ENCODE measurements at places on chromosomes 7 and 10. TPM values are rescaled to one million over a fixed set of nuclear protein-coding genes. Genes with fewer than 3 reads are reported as not detected.
A peak's percentile ranks its signal among the peaks of the same experiment; 100 is the strongest.

Gene SAMD8
- 28.7 TPM for total RNA-seq

Gene ZNF365
- total RNA-seq: 2.5 TPM

Gene PRKG1
- total RNA-seq: 18.3 TPM

Gene PRSS37
- total RNA-seq: not detected

Gene NRCAM
- total RNA-seq: 0.83 TPM

Gene KDM7A
- total RNA-seq: 2.3 TPM

Gene MOGAT3
- total RNA-seq: not detected

- H3K4me1 ChIP-seq: no peaks in the 10 kb centered on the region
- no peak overlapping the region for H3K4me3 ChIP-seq
- no peak overlapping the region for H3K27ac ChIP-seq
- no peaks in the 10 kb centered on the region for H3K36me3 ChIP-seq
- peaks cover 73% of the 10 kb centered on the region for H3K27me3 ChIP-seq
- DNase-seq: peak; percentile 44
Measured at GRCh38 chr10:101301111-101301731, 52.7 kb upstream of the BTRC start.

GRCh38 chr10:126262233-126262838, 125.9 kb downstream of the ADAM12 start:
- no peak for DNase-seq
- no peak overlapping the region for H3K4me3 ChIP-seq
- H3K27me3 ChIP-seq: no peaks in the 10 kb centered on the region

- H3K36me3 ChIP-seq: no peaks in the 10 kb centered on the region
- no peaks in the 10 kb centered on the region for H3K27me3 ChIP-seq
- no peak overlapping the region for H3K4me3 ChIP-seq
Measured at GRCh38 chr7:49333180-49333881, 409.0 kb downstream of the CDC14C start.

GRCh38 chr7:67637023-67637358, 640.4 kb downstream of the TYW1 start:
- H3K4me3 ChIP-seq: no peak overlapping the region
- no peaks in the 10 kb centered on the region for H3K4me1 ChIP-seq
- DNase-seq: no peak
- H3K27me3 ChIP-seq: no peaks in the 10 kb centered on the region

DNA sequence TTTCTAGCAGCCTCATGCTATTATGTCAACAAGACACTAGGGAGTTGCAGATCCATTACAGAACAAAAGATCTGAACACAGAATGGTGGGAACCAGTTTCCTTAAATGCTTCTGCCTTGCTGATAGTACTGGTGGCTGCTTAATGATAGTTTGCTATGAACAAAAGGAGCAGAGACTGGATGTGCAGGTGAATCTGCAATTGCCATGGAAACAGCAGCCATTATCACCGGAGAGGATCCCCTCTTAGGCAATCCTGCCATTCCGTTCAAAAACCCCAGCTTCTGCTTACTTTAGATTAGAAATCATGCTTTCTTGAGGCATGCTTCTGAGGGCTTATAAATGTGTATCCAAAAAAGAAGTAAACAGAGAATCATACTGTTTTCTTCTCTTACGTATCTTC, 80.0 kb upstream of the PRKAR2B start:
- peaks cover 5% of the 10 kb centered on the region for H3K4me1 ChIP-seq
- no peaks in the 10 kb centered on the region for H3K36me3 ChIP-seq
- peaks cover 5% of the 10 kb centered on the region for H3K27me3 ChIP-seq
- peak; percentile 11 for DNase-seq

GRCh38 chr7:134593530-134594392, 44.9 kb downstream of the AKR1B15 start:
- H3K4me3 ChIP-seq: no peak overlapping the region
- H3K27ac ChIP-seq: peak overlapping the region; percentile 97
- H3K36me3 ChIP-seq: no peaks in the 10 kb centered on the region
- DNase-seq: peak; percentile 95

- no peaks in the 10 kb centered on the region for H3K27me3 ChIP-seq
- H3K4me1 ChIP-seq: peaks cover 10% of the 10 kb centered on the region
- no peak for DNase-seq
- no peak overlapping the region for H3K4me3 ChIP-seq
- no peak overlapping the region for H3K27ac ChIP-seq
- no peaks in the 10 kb centered on the region for H3K36me3 ChIP-seq
Measured at GRCh38 chr10:87654212-87654611, 5.5 kb upstream of the PAPSS2 start.

DNA sequence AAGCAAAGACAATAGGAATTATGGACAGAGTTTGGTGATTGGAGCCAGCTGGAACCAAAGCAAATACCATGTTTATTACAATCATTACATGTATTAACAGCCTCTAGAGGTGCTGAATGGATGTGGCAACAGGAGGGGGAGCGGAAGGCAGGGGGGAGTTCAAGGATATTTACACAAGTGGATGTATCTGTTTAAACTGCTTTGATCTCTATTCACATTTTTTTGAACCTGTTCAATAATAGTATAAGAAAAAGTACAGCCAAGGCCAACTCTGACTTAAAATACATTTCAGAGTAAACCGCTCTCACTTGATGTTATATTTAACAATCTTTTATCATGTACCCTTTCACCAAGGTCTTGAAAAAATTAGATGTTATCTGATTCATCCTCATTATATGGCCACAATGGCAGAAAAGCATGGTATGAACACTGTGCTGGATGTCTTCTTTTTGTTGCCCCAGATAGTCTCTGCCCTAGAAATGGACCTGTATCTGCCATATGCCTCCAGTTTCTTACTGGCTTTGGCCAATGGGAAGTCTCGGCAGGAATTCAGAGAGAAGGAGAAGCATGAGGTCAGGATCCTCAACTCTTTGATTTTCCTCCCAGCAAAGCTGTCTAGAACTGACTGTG, 88.2 kb upstream of the FAM133B start:
- H3K27me3 ChIP-seq: no peaks in the 10 kb centered on the region
- no peak overlapping the region for H3K4me3 ChIP-seq
- peaks cover 5% of the 10 kb centered on the region for H3K36me3 ChIP-seq
- DNase-seq: no peak

DNA sequence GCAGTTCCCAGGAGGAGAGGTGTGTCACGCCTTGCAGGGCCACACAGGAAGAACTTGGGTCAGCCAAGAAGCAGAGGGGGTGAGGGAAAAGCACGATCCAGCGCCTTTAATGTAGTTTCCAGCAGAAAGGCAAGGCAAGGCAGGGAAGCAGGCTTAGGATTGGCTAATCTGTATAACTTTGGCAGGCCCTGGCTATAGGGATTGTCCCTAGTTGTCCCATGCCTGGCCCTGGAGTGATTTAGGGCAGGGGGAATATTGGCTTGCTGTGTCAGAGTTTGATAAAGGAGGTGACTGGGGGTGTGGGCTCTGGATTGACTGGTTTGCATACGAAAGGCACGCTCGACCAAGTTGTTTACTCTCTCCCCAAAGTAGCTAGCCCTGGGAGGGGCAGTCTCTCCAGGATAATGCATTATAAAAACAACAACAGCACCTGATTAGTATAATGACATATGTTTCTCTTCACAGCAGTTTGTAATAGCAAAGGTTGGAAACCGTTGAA, 44.5 kb downstream of the RBM28 start:
- no peak for DNase-seq
- H3K4me3 ChIP-seq: no peak overlapping the region
- H3K36me3 ChIP-seq: peaks cover 3% of the 10 kb centered on the region
- no peaks in the 10 kb centered on the region for H3K4me1 ChIP-seq
- H3K27me3 ChIP-seq: no peaks in the 10 kb centered on the region
- H3K27ac ChIP-seq: no peak overlapping the region

DNA sequence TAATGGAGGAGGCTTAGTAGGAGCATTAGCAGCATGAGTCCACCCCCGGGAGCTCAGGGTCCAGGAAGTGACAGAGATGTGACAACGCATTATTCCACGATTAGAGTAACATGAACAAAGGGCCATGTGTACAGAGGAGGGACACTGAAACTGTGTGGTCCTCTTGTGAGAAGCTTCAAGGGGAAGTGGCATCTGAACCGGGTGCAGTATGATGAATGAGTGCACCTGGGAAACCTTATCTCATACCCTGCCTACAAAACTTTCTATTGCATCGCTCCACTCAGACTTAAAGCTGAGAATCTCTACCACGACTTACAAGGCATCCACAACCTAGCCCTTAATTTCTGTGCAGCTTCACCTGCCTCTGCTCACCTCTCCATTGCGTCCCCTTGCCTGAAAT, 115.3 kb upstream of the AMPH start:
- H3K4me3 ChIP-seq: no peak overlapping the region
- no peak overlapping the region for H3K27ac ChIP-seq
- DNase-seq: no peak
- H3K36me3 ChIP-seq: peaks cover 7% of the 10 kb centered on the region
- no peaks in the 10 kb centered on the region for H3K27me3 ChIP-seq

DNA sequence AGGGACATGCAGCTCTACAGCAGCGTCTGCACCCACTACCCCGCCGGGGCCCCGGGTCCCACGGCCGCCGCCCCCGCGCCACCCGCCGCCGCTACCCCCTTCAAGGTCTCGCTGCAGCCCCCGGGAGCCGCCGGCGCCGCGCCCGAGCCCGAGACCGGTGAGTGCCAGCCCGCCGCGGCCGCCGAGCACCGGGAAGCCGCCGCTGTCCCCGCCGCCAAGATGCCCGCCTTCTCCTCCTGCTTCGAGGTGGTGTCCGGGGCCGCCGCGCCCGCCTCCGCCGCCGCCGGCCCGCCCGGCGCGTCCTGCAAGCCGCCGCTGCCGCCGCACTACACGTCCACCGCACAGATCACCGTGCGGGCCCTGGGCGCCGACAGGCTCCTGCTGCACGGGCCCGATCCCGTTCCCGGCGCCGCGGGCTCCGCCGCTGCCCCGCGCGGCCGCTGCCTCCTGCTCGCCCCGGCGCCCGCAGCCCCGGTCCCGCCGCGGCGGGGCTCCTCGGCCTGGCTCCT, 631 bp downstream of the OTUD1 start:
- H3K27me3 ChIP-seq: no peaks in the 10 kb centered on the region
- peak overlapping the region; percentile 72 for H3K27ac ChIP-seq
- peak overlapping the region; percentile 90 for H3K4me3 ChIP-seq
- no peaks in the 10 kb centered on the region for H3K4me1 ChIP-seq

GRCh38 chr10:17144757-17145156, 15.1 kb upstream of the CUBN start:
- no peak overlapping the region for H3K27ac ChIP-seq
- DNase-seq: peak; percentile 55
- no peaks in the 10 kb centered on the region for H3K36me3 ChIP-seq
- H3K4me1 ChIP-seq: peaks cover 8% of the 10 kb centered on the region
- no peaks in the 10 kb centered on the region for H3K27me3 ChIP-seq

GRCh38 chr7:8229927-8230326, 32.0 kb downstream of the ICA1 start:
- no peak overlapping the region for H3K4me3 ChIP-seq
- H3K27ac ChIP-seq: no peak overlapping the region
- H3K27me3 ChIP-seq: no peaks in the 10 kb centered on the region
- no peaks in the 10 kb centered on the region for H3K36me3 ChIP-seq
- DNase-seq: no peak
- no peaks in the 10 kb centered on the region for H3K4me1 ChIP-seq

GRCh38 chr10:44946205-44946604, 13.4 kb upstream of the RASSF4 start:
- peak; percentile 63 for DNase-seq
- peaks cover 3% of the 10 kb centered on the region for H3K4me1 ChIP-seq
- H3K27me3 ChIP-seq: no peaks in the 10 kb centered on the region
- H3K4me3 ChIP-seq: no peak overlapping the region

GRCh38 chr10:12051241-12051640, 8.6 kb upstream of the UPF2 start:
- H3K4me3 ChIP-seq: no peak overlapping the region
- H3K27me3 ChIP-seq: no peaks in the 10 kb centered on the region
- no peaks in the 10 kb centered on the region for H3K4me1 ChIP-seq
- DNase-seq: no peak
- no peaks in the 10 kb centered on the region for H3K36me3 ChIP-seq

DNA sequence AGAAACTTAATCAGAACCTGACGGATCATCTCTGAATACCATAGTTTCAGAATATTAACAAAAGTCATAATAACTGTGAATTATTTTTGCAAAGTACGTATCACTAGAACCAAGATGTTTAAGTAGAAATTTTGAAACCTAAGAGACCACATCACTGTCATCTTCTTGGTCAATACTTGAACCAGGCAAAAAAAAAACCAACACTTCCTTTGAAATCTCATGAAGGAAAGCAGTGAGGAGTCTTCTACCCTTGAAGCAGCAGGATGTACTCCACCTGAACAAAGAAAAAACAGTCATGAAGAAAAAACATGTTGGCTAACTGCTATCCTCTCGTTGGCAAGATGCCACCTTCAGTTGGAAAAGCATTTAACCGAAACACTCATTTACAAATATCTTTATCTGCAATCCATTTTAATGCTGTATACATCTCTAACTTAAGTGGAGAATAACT, 82.4 kb downstream of the SRPK2 start:
- H3K4me1 ChIP-seq: peaks cover 11% of the 10 kb centered on the region
- no peak overlapping the region for H3K27ac ChIP-seq
- no peaks in the 10 kb centered on the region for H3K27me3 ChIP-seq
- no peaks in the 10 kb centered on the region for H3K36me3 ChIP-seq

DNA sequence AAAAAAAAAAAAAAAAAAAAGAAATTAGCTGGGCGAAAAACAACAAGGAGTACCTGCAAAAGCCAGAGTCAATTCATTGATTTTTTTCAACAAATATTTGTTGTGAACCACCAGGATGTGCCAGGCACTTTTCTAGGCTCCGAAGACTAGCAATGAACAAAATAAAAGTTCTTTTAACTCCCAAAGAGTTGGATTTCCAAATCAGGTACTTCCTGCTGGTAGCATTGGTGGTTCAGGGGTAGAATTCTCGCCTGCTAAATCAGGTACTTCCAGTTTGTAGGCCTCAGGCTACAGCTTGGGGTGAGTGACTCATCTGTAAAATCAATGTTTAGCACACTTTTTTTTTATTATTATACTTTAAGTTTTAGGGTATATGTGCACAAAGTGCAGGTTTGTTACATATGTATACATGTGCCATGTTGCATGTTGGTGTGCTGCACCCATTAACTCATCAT, 10.9 kb downstream of the PPA1 start:
- peaks cover 1% of the 10 kb centered on the region for H3K4me1 ChIP-seq
- no peaks in the 10 kb centered on the region for H3K27me3 ChIP-seq
- no peak overlapping the region for H3K4me3 ChIP-seq
- peak; percentile 35 for DNase-seq

DNA sequence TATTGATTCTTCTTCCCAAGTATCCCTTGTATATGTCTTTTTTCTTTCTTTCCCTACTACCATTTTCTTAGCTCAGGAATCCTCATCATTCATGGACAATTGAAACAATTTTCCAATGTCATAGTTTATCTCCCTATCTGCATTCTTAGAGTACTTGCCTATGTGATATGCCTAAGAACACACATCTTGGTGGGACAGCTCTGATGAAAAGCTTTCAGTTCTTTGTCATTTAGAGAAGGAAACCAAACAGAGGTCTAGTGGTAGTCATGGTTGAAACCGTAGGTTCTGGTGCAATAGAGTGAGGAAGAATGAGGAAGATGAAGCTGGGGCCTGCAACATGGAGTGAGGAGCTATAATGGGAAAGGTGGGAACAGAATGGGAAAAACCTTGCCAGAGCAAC, 28.2 kb downstream of the TDRD1 start:
- no peak overlapping the region for H3K4me3 ChIP-seq
- no peak for DNase-seq
- peaks cover 8% of the 10 kb centered on the region for H3K27me3 ChIP-seq
- H3K27ac ChIP-seq: no peak overlapping the region
- no peaks in the 10 kb centered on the region for H3K36me3 ChIP-seq

GRCh38 chr10:3959370-3960325, 174.6 kb upstream of the KLF6 start:
- no peak for DNase-seq
- H3K4me3 ChIP-seq: no peak overlapping the region
- no peaks in the 10 kb centered on the region for H3K27me3 ChIP-seq
- no peaks in the 10 kb centered on the region for H3K36me3 ChIP-seq
- H3K4me1 ChIP-seq: no peaks in the 10 kb centered on the region

Measured in IMR-90 (cell line).